Spleen (tissue), 13 donors: ENCODE measurements at places on chromosomes 1 and 21. TPM values are rescaled to one million over a fixed set of nuclear protein-coding genes. Genes with fewer than 3 reads are reported as not detected.

Gene NCAM2
- 0.17 TPM for polyA plus RNA-seq

Gene KCNK1
- polyA plus RNA-seq = 2.7 TPM

Gene G0S2
- 41.0 TPM for polyA plus RNA-seq

Gene NR1I3
- polyA plus RNA-seq = not detected

Gene TTC34
- 0.13 TPM for polyA plus RNA-seq

Gene AGT
- polyA plus RNA-seq = 0.07 TPM

Gene AIRE
- polyA plus RNA-seq = 0.11 TPM

Gene ZNF695
- 0.33 TPM for polyA plus RNA-seq

Gene CHAF1B
- polyA plus RNA-seq = 1.2 TPM
